ENCODE measurements at places on chromosomes 16 and 17.

- no peak for ATAC-seq
Measured at GRCh38 chr16:48291303-48291702, 44.0 kb upstream of the ABCC11 start.

- ATAC-seq, result no peak
Measured at GRCh38 chr17:11332706-11333105, 91.7 kb downstream of the SHISA6 start.

GRCh38 chr17:75980188-75981018, 1.4 kb downstream of the TEN1 start:
- no peak for ATAC-seq

DNA sequence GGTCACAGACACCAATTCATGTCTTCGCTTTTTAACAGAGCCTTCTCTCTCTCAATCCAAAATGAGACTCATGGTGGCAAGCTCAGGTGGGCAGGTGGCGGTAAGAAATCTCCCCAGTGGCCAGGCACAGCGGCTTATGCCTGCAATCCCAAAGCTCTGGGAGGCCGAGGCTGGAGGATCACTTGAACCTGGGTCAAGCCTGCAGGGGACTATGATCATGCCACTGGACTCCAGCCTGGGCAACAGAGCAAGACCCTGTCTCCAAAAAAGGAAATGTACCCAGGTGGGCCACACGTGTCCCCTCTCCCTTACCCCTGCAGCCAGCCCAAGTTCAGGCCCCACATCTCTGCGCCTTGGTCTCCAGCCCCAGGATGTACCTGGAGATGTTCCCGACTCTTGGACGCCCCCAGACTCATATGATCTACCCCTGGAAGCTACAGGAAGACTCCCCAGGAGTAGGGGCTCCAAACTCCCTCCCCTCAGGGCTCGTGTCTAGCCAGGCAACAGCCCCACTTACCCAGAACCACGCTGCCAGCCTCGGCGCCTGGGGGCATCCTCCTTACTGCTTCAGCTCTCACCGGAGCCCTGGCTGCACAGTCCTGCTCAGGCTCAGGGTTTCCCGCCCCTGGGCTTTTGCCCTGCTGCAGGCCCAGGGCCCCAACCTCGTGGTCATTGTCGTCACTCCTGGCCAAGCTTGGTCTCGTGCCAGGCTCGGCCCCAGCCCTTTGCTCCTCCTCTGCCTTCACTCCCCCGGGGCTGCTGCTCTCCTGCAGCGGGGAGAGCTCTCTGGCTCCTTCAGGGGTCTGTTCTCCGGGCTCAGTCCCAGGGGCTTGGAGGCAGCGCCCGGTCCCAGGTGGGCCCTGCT, 16.2 kb downstream of the MYLK3 start:
- ATAC-seq, result no peak

DNA sequence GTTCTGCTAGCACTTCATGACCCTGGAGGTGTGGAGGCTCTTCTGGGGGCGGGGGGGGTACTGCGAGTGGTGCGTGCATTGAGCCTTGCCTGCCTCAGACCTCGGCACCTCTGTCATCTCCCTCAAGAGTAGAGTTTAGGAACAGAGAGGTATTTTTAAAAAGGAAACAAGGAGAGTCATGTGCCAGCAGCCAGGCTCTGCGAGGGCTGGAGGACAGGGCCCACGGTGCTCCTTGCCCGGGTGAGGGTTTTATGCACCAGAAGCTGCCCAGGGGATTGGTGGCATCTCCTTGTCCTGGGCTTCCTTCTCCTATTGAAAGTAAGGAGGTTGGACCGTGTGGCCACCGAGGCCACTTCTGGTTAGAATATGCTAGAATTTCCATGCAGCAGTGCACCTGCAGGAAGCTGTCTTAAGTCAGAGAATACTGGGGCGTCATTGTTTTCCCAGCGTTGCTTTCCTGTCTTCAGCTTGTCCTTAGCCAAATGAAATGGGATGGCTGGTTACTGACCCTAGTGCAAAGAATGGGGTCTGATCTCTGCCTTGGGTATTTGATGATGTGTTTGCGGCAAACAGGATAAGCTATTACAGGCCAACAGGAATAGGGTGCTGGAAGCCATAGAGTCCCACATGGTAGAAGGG, 3.2 kb downstream of the CBX2 start:
- no peak for ATAC-seq

DNA sequence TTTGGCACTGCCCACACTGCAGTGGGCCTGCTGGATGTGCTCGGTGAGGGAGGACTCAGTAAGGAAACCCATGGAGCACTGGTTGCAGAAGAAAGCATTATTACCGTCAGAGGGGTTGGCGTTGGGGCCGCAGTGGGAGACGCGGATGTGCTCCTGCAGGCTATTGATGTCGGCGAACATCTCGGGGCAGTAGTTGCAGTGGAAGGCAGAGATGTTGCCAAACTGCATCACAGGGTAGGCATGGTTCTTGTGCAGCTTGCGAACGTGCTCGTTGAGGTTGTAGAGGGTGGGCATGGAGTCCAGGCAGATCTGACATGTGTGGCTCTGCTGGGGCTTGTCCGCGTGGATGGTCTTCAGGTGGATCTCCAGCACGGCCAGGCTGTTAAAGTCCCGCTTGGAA, 218.4 kb downstream of the ZNF423 start:
- no peak for ATAC-seq

DNA sequence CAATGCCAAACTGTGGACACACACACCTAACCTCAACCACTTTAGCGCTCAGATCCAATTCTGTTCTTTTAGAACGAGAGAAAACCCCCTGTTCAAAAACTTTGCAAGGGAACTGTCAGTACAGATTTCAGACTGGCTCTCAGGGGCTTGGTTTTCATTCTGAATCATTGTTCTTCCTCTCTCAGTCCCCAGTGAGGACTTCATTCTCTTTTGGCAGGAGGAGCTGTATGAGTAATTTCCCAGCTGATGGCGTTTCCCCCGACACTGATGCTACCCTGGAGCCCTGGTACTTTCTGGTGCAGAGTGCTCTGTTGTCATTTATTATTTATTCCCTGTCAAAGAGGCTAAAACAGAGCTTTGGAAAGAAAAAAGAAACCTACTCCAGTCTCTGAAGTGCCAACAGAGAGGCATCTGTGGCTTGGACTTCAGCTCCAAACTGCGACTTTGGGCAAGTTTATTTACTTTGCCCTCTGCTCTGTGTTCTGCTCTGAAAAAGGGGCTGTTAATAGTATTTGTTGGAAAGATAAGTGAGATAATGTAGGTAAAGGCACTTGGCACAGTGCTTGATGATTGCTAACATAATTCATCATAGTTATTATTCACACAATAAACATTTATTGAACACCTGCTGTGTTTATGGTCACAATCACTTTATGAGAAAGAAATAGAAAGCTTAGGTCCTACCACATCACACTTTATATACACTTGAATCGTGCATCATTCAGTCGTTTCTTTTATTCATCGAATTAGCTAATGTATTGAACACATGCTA, 28.3 kb downstream of the ETV4 start:
- ATAC-seq, result no peak

- ATAC-seq, result no peak
Measured at GRCh38 chr16:27529962-27530361, 19.8 kb downstream of the GTF3C1 start.

GRCh38 chr17:20999044-20999573, 43.7 kb downstream of the USP22 start:
- peak; percentile 13 for ATAC-seq

DNA sequence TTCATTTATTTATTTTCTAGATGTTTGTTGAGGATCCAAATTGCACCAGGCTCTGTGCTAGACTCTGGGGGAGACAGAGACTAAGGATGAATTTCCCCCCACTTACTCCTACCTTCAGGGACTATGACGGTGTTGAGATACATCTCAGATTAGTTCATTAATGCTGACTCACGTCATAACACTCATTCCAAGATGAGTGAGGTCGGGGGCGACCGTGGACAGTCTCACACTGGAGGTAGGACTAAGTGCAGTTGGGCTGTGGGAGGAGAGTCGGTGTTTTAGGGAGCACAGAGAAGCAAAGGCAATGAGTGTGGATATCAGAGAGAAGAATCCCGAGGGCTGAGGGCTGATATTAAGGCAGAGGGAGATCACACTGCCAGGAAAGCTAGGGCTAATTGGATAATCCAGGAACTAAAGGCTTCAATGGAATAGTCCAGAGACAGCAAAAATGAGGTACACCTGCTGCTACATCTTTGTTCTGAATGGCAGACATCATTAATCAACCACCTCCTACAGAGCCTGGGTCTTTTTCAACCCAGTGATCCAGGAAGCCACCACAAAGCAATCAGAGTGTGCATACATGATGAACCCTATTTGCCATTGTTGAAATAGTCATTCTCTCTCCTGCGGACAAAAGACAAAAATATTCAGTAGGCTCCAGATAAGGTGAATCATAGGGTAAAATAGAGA, 38.6 kb upstream of the CACNG4 start:
- no peak for ATAC-seq

DNA sequence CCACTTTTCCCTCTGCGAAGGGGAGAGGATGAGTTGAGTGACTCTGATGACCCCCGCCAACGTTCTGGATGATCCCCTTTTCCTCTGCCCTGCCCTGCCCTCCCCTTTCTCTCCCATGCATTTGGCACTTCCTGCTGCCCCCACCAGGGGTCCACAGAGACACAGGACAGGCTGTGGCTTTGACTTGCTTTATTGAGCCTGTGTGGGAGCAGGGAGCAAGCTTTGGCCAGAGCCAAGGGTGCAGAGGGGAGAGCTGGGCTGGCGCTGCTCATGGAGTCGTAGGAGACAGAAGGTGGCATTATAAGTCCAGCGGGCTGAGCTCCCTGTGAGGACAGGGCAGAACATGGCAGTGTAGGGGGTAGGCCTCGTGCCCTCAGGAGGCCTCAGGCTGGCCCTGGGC, 1.6 kb downstream of the PPY start:
- ATAC-seq, result no peak

- no peak for ATAC-seq
Measured at GRCh38 chr17:82090549-82091263, 7.3 kb downstream of the FASN start.

GRCh38 chr16:78448658-78449271, 349.3 kb downstream of the WWOX start:
- ATAC-seq, result no peak

DNA sequence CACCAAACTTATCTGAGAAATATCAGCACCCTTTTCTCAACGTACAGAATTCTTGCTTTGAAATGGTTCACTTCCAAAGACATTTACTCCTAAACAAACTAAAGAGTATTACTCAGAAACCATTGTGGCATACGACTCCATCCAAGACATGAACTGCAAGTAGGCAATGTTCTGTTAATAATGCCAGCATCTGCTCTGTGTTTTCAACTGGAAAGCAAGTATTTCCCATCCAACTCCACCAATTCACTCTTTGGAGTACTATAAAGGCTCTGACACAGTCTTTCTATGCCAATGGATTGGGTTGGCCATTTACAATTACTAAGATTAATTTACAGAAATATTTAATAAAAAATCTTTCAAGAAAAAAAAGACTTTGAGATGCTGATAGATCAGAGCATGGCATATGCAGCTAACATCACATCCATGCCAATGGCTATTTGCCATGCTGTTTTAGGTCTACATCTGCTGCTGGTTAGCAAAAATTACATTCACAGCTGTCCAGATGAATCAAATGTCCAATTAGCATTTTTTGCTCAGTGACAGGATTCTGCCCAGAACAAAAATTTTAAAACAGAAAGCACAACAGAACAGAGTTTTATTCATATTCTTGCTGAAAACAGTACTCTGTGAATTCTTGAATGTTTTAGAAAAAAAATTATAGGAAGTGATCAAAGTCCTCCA, 65.9 kb upstream of the HLF start:
- no peak for ATAC-seq

DNA sequence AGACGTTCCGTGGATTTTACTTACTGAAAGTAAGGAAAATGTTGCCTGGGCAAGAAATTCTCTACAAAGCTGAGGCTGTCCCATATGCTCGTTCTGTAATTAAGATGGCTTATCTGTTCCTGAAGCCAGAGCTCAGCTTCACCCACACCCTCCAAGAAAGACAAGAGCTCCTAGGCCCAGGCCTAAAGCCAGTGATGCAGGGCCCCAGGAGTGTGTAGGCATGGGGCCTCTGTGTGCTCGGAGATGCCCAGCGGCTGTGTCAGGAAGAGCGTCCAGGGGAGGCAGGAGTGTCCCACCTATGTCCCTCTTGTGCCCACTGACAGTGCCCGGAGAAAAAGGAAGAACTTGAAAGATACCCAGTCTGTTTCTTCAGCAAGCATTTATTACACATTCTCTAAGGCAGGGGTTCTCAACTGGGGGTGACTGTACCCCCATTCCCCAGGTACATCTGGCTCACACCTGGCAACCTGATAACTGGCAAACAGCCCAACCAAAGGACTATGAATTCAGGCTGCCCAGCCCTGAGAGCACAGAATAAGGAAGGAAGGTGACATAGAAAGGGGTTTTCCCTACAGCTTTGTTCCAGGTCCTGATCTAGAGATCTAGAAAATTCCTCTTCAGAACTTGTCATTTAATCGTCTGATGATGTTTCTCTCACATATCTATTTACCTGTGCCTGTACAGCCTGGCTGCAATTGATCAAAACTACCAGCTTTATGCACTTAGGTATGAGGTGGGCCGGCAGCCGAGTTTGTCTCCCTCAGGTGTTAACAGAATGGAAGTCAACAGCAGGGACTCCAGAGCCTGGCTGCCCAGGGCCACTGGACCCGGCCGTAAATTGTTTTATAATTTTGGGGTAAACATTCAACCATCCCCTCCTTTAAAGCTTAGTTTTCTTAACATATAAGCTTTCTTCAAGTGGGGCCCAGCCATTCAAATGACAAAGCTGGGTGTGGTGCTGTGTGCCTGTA, 12.0 kb downstream of the SNN start:
- no peak for ATAC-seq

DNA sequence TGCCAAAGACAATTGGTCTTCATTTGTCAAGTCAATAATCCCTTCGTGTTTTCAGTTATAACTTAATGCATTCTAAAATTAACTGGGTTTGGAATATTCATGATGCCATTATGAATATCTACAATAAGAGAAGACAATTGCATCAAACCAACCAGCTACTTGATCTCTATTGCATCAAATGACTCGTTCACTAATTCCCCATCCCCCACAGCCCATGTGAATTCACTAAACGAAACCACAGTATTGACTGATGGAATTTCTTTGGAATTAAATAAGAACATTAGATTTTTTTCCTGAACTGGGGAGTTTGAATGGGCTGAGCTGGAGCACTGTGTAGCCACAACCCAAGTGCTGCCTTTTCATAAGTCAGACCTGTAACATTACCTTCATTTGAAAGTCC, 65.3 kb downstream of the HS3ST3B1 start:
- ATAC-seq, result no peak

DNA sequence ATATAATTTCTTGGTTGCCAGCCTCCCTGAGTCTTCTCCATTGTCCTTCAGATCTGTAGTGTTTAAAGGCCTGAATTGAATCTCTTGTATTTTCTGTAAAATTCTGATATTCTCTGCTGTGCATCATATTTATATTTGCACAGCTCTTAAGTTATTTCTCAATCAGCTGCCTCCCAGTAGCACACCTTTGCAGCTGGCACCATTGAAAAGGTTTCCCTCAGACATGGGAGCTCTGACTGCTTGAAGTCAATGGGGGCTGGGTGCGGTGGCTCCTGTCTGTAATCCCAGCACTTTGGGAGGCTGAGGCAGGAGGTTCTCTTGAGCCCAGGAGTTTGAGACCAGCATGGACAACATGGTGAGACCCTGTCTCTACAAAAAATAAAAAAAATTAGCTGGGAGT, 40.4 kb downstream of the PITPNC1 start:
- ATAC-seq, result no peak

Measured in gastroesophageal sphincter (tissue), 4 donors.